Suppressor macrophage treated with lipopolysaccharide for 1 hour (primary cell): ENCODE measurements at places on chromosomes 5 and 9.

DNA sequence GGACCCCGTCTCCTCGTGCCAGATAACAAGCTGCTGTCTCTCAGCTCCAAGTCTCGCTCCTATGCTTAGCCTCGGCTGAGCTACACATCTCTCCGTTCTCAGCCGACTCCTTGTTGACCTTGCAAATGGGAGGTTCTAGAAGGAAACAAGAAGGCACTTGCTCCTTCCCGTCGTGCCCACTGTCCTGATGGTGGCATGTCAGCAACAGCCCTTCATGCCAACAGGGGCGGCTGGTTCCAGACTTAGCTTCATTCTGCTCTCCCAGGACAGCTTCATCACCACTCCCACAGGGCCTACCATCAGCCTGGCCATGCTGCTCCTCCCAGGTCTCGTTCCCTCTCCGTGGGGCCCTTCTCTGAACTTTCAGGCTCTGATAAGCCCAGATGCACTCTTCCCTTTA is 13.0 kb upstream of the RASGEF1C start:
- DNase-seq = no peak

DNA sequence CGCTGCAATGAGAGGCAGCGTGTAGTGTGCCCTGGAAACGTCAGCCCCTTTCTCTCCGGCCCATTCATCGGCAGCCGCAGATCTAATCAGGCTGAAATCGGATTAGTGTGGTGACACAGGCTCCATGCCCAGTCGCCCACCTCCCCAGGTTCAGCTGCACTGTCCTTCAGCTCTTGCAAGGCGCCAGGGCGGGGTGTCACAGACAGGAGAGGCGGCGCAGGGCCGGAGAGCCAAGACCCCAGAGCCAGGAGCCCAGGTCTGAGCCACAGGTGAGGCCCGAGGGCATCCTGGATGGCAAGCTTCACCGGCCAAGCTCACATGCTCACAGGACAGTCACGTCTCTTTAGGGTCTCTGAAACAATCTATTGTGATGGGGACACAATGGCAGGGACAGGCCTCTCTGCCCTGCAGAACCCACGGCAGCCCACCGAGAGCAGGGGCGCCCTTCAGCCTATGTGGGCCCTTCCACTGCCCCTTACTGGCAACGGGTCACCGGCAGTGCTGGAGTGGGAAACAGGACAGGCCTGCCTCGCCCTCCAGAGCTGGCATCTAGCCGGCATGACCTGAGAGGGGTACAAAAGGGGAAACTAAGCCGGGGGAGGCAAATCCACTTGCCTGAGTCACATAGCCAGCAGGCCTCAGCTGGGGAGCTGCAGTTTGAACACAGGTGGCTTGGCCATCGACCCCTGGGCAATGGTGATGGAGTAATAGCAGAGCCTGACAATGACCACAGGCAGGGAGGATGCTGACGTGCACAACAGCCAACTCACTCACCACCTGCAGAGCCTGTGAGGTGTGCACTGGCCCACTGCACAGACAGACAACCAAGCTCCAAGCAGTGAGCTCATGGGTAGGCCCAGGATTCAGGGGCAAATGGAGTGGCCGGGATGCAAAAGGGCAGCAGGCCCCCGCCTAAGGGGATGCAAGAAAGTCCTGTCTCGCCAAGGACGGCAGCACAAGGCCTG is 48.1 kb downstream of the VAV2 start:
- DNase-seq = no peak

- DNase-seq = no peak
Observed at GRCh38 chr9:93954434-93955061, 607 bp downstream of the BARX1 start.

GRCh38 chr5:90962481-90962880 is 403.9 kb downstream of the ADGRV1 start:
- no peak for DNase-seq

- DNase-seq = no peak
Observed at GRCh38 chr9:133162861-133163503, 732 bp downstream of the GBGT1 start.

- DNase-seq = peak; percentile 61
Observed at GRCh38 chr5:141476132-141476911, 556 bp downstream of the PCDHGC3 start.

GRCh38 chr5:42520957-42521356 is 97.7 kb downstream of the GHR start:
- DNase-seq = no peak

DNA sequence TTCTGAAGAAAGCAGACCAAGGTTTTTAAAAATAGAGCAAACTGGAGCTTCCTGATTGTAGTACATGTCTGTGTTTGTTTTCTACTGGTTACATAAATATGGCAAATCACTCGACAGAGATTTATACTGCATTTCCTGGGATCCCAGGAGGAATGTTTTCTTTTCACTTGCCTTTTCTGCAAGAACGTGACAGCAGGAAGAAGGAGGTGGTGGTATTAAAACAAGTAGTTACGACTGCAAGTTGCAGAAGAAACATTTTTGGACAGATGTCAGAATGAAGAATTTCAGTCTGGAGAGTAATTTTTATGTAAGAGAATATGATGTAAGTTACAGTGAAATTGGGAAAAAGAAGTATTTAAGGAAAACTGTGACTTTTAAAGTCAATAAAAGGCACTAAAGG is 253.7 kb upstream of the NFIL3 start:
- no peak for DNase-seq
